ENCODE measurements at places on chromosomes 13 and 19.

DNA sequence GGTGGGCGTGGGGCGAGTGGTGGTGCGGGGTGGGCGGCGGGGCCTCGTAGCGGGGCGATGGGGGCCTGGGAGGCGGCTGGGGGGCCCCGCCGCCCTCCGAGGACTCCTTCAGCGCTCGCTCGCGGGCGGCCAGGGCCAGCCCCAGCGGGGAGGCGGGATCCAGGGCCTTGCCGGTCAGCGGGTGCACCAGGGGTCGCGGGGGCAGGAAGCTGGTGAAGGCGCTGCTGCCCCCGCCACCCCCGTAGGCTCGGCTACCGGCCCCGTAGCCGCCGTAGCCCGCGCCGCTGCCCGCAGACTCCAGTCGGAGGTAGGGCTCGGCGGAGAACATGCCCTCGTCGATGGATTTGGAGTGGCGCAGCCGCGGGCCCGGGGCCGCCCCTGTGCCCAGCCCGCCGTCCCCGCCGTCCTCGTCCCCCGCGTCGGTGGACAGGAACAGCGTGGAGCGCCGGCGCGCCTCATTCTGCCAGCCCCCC, 18.6 kb downstream of the C19orf81 start:
- DNase-seq = no peak

- no peak for DNase-seq
Measured at GRCh38 chr13:44266305-44266704, 107.3 kb upstream of the SERP2 start.

GRCh38 chr13:50701469-50701868, 142.0 kb downstream of the DLEU7 start:
- no peak for DNase-seq

DNA sequence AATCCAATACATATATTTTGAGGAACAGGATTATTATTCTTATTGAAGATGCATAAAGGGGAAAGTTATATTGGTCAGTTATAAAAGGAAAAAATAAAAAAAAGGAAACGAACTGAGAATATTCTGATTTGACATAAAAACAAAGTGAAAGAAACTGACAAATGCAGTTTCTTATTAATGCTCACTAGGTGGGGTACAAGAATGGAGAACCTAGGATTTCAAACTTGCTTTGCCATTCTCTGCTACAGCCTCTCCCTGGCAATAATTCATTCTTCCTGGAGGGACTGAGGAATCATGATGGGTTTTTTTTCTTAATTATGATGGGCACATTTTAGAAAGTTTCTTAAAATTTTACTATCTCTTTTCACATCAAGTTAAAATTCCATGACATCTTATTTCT, 154.9 kb downstream of the PCDH9 start:
- no peak for DNase-seq

GRCh38 chr13:66922444-66922843, 307.7 kb downstream of the PCDH9 start:
- DNase-seq = no peak

DNA sequence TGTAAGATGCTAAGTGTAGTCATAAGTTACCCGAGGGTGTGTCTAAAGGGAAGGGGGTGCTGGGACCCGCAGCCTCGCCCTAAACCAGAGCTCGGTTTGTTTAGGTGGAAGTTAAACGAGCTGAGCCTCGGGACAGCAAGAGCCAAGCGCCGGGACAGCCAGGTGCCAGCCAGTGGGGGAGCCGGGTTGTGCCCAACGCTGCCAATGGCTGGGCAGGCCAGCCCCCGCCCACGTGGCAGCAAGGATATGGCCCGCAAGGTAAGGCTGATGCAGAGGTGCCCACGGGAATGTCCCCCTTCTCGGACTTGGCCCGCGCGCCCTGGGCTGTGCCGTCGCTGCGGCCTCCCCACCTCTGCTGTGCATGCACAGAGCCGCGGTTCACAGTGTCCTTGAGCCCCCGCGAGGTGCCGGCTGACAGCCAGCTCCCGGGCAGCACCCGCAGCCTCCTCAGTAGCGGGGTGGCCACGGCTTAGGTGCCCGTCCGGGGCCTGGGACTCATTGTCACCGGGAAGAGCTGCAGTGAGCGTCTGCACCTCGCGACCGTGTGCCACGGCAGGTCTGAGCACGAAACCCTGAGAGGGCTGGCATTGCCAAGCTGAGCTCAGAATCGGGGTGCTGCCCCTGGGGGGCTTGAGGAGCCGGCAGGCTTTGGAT, 9.3 kb upstream of the RPS15 start:
- no peak for DNase-seq

DNA sequence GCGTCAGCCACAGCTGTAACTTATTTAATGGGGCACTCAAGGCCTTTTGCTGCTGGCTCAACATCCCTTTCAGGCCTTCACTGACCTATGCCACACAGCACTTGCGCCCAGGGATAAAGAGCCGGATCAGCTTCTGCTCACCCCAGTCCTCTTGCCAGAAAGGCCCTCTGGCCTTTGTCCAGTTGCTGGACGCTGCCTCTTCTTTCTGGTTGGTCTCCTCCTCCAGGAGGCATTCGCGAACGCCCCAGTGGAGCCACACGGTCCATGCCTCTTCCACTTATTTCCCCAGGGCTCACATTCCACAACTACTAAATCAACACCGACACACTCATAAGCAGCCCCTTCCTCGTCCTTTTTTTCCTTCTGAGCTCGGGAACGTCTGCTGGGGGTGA, 3.7 kb upstream of the ZNF329 start:
- no peak for DNase-seq

GRCh38 chr13:75136151-75136550, 345.8 kb downstream of the TBC1D4 start:
- no peak for DNase-seq

DNA sequence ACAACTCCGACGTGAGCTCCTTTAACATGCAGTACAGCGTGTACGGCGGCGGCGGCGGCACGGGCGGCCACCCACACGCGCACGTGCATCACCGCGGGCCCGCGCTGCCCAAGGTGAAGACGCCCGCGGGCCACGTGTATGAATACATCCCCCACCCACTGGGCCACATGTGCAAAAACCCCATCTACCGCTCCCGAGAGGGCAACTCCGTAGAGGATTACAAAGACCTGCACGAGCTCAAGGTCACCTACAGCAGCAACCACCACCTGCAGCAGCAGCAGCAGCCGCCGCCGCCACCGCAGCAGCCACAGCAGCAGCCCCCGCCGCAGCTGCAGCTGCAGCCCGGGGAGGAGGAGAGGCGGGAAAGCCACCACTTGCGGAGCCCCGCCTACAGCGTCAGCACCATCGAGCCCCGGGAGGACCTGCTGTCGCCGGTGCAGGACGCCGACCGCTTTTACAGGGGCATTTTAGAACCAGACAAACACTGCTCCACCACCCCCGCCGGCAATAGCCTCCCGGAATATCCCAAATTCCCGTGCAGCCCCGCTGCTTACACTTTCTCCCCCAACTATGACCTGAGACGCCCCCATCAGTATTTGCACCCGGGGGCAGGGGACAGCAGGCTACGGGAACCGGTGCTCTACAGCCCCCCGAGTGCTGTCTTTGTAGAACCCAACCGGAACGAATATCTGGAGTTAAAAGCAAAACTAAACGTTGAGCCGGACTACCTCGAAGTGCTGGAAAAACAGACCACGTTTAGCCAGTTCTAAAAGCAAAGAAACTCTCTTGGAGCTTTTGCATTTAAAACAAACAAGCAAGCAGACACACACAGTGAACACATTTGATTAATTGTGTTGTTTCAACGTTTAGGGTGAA, 6.6 kb downstream of the SLITRK5 start:
- no peak for DNase-seq

- no peak for DNase-seq
Measured at GRCh38 chr13:36051082-36051481, 80.1 kb downstream of the DCLK1 start.

DNA sequence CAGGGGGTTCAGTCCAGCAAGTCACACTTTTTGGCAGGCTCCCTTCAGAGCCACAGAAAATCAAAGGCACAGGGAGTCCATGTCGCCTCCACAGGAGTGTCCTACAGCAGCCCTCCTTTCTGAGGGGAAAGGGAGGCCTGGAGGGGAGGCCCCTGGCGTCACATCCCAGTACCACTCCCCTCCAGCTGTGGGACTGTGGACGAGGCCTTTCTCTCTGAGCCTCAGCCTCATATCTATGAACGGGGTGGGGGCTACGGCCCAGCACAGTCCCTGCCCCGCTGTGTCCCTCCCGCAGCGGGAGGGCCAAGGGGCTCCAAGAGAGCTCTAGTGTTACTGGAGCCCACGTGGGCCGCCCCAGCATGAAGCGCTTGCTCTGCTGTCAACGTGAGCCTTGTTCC, 23.8 kb downstream of the PEPD start:
- no peak for DNase-seq

- DNase-seq = no peak
Measured at GRCh38 chr13:88617176-88617575, 946.0 kb downstream of the SLITRK5 start.

DNA sequence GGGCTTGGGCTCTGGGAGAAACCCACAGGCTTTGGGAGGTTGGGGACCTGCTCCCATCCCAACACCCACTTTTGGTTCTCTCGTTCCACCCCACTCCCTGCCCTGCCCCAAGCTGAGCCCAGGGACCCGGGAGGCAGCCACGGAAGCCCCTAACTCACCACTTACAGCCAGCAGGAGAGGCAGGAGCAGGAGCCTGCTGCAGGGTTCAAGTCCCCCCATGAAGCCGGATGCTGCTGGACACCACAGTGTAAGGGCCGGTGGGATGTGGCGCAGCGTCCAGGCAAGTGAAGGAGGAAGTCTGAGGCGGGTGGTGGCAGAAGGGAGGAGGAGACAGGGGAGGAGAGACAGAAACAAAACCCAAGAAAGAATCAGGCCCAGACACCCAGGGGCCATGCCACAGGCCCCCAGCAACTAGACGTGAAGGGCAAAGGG, at the start of gene TYROBP:
Gene TYROBP, minus strand, starts transcription at position 286 of the 432 bp plus-strand sequence. Its CDS starts 67 bp downstream, at position 219.
- DNase-seq = no peak

GRCh38 chr19:51727349-51727880, 3.6 kb upstream of the HAS1 start:
- no peak for DNase-seq

- no peak for DNase-seq
Measured at GRCh38 chr13:99266827-99267226, 8.6 kb upstream of the GPR18 start.

- no peak for DNase-seq
Measured at GRCh38 chr13:102687520-102687919, 7.3 kb downstream of the METTL21C start.

- peak; percentile 74 for DNase-seq
Measured at GRCh38 chr19:47186446-47187334, 44.3 kb downstream of the BBC3 start.

DNA sequence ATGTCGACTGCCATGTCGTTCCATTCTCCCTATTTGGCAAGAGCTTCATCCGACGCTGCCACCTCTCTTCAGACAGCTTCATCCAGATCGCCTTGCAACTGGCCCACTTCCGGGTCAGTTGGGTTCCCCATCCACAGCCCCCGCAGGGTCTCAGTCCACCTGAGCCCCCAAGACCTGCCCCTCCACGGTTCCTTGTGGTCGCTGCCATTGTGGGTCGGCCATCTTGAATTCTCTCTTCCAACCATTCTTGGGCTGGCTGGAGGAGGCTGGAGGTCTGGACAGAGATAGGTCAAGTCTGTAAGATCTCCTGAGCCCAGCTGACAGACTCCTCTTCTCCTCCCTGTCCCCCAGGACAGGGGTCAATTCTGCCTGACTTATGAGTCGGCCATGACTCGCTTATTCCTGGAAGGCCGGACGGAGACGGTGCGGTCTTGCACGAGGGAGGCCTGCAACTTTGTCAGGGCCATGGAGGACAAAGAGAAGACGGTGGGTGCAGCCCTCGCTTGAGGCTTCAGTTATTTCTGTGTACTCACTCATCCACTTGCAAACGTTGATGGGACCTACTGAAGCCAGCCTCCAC, 19.5 kb downstream of the CPT1C start:
- no peak for DNase-seq

DNA sequence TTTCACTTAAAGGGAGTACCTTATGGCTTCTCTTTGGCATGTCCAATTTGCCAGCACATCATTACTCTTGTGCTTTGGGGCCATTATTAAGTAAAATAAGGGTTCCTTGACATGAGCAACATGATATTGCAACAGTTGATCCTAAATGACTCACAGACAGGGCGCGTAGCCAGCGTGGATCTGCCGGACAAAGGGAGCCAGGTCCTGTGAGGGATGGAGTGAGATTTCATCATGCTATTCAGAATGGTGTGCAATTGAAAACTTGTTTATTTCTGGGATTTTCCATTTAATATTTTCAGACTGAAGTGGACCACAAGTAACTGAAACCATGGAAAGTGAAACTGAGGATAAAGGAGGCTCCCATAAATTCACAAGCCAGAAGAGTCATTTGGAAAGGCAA, 48.6 kb upstream of the WASF3 start:
- no peak for DNase-seq

- no peak for DNase-seq
Measured at GRCh38 chr13:96500953-96501352, 411.0 kb downstream of the HS6ST3 start.

DNA sequence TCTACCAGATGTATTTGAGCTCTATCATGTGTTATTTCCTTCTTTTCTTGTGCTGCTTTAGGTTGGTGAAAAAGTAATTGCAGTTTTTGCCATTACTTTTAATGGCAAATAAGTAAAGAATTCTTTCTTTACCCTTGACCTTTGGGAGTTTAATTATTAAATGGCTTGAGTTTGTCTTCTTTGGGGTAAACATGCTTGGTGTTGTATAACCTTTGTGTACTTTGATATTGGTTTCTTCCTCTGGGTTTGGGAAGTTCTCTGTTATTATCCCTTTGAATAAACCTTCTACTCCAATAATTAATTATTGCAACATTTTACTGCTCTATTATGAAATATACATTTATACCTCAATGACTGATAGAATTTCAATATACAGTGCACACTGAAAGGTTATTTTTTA, 709.4 kb downstream of the PCDH17 start:
- no peak for DNase-seq

DNA sequence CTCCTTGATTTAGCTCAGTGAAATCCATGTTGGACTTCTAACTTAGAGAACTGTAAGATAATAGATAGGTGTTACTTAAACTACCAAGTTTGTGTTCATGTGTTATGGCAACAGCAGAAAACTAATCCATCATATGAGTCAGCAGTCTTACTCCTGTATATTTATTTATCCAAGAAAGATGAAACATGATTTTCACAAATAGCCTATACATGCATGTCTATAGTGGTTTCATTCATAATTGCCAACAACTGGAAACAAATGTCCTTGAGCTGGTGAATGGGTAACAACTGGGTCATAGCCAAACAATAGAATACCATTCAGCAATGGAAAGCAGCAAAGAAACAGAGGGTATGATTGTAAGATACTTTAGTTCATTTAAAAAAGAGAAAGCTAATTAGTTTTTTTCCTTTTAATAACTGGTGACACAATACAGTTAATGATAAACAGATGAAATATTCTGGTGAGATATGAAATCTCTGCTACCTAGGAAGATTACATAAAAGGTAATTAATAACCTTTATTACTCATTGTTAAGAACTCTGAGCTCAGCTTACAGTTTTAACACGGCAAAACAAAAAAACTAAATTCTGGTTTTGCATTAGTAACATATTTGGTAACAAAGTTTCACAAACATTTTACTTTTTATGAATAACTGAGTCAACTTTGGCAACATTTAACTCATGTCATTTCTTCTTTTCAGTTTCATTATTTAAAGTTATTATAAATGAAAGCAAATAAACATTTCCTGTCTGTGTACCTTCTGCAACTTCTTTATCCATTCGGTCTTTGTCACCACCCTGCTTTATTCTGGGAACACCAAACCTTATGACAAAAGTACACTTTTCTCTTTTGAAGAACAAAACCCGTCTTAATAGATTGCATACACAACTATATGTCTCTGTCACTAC, 181.3 kb downstream of the LIG4 start:
- no peak for DNase-seq

All from stimulated activated CD8-positive, alpha-beta memory T cell treated with anti-CD3 and anti-CD28 coated beads, Interleukin-15, amount 100 ng/mL, for 48 hours (primary cell).